ENCODE measurements at places on chromosomes 2 and 18.

GRCh38 chr18:21194871-21195771 lies 46.9 kb upstream of the GREB1L start:
- peak; percentile 73 for DNase-seq

GRCh38 chr18:37491526-37491925 lies 74.1 kb downstream of the CELF4 start:
- no peak for DNase-seq

DNA sequence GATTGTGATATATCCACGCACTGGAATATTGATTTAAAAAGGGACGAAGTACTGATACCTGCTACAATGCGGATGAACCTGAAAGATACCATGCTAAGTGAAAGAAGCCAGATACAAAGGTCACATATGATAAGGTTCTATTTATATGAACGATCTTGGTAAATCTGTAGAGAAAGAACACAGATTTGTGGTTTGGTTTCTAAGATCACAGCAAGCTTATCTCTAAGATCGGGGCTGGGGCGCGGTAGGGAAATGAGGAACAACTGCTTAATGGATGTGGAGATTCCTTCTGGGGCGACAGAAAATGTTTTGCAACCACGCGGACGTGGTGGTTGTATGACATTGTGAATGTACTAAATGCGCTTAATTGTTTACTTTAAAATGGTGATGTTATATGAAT lies 60.1 kb downstream of the NEDD4L start:
- peak; percentile 77 for DNase-seq

- DNase-seq = peak; percentile 20
Measured at GRCh38 chr2:190512539-190513095, 21.9 kb downstream of the NEMP2 start.

DNA sequence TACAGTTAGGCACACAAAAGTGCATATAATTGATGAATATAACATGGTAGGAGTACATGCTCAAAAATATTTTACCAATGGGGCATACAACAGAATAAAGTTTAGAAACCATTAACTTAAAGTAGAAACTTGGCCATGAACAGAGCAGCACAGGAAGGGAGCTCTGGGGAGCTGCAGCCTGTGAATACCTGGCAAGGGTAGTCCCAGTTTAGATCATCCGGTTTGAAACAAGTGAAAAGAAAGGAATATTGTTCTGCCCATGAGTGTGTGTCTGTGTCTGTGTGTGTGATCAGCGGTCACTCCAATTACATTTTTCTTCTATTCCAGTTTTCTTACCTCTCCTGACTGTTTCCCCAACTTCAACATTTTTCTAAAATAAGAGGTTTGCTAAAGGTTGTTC lies 233.0 kb downstream of the ALK start:
- no peak for DNase-seq

GRCh38 chr2:226066391-226066790 lies 666.9 kb downstream of the NYAP2 start:
- DNase-seq = no peak

DNA sequence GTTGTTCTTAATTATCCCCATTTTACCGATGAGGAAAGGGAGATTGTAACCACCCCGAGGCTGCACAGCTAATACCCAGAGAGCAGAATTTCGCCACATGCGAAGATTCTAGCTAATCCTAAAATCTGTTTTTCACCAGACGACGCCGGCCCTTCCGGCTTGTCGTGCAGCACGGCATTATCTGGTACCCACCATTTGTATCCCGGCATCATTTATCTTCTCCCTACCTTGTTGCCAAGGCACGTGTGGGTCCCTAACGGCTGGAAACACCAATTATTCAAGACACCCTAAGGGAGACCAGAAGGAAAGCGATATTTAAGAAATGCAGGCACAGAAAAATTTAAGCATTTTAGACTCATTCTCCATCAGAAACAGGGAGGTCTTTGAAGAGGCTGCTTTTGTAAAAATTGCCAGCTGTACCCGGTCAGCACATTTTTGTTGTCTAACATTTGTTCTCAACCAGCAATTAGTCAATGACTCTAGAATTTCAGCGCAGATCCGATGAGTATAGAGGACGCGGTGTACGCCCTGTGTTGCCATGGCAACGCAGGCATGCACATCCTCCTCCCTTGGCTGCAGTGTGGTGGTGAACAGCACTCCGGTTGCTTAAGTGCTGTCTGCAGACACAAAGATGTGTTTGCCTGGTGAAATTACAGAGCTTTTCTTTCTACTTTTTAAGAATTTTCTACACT lies 111.6 kb downstream of the AGAP1 start:
- peak; percentile 31 for DNase-seq

- DNase-seq = peak; percentile 82
Measured at GRCh38 chr2:216775043-216775453, 79.7 kb upstream of the IGFBP5 start.

GRCh38 chr2:60498816-60499429 lies 54.5 kb downstream of the BCL11A start:
- no peak for DNase-seq

DNA sequence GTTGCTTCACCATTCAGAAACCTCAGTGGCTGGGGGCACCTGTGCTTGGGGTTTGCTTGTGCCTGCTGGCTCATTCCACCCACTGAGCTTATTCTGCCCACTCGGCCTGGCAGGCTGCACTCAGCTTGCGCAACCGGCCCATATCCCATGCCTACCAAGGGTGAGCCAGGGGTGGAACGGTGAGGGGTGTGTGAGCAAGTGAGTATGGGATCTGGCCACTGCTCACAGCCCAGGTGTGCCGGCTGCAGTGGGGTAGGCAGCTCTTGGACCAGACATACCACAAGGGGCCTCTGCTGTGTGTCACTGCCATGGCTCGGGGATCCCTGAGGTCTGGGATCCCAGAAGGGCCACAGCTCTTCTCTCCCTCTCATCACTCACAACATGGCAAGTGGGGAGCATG lies 1000.5 kb upstream of the CRIM1 start:
- DNase-seq = no peak

DNA sequence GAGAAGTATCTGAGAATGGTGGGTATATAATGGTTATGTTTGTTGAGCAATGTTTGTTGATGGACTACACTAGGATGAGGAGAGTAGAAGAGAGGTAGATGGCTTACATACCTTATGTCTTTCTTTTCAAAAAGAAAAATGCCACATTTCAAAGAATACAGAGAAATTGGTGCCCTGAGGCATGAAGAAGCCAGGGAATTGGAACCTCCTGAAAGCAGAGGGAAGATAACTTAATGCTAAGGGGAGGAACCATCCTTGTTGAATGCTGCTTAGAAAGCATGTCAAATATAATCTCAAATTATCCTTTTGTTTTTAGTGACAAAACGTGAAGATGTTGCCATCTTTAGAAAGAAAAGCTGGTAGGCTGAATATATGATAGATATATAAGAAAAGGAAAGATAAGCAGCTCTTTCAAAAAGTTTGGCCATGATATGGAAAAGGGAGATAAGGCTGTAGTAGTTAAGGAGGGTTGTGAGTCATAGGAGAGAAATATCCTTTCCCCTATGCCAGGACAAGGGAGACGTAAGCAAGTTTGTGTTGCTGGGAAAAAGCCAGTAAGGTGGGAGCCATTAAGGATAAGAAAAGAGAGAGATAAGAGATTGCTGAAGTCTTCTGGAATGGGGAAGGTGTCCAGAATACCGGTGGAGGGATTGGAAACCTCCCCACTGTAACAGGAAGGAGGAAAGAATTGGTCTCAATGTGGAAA lies 66.3 kb downstream of the SCN2A start:
- no peak for DNase-seq

DNA sequence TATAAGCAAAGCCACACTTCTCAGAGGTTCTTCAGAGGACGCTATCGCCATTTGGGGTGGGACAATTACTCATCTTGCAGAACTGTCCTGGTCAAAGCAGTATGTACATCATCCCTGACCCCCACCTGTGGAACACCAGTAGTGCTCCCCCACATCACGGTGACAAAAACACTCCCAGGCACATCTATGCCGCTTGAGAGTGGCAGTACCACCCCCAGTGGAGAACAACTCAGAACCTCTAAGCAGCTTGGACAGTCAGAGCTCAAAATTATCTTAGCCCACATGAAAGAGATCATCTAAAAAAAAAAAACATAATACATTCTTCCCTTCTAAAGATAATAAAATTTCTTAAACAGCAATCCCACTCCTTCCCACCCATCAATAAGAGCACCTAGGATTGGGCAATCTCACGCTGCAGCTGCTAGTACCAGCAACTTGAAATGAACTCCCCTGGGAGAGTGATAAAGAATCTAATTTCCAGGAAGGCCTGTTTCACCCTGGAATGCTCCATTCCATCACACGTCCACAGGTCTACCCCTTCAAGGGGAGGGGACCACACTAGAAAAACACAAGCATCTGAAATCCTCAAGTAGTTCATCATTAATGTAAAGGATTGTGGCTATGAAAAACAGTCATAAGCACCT lies 31.7 kb downstream of the LRP2 start:
- DNase-seq = no peak

GRCh38 chr2:9001778-9002177 lies 1.7 kb downstream of the MBOAT2 start:
- no peak for DNase-seq

DNA sequence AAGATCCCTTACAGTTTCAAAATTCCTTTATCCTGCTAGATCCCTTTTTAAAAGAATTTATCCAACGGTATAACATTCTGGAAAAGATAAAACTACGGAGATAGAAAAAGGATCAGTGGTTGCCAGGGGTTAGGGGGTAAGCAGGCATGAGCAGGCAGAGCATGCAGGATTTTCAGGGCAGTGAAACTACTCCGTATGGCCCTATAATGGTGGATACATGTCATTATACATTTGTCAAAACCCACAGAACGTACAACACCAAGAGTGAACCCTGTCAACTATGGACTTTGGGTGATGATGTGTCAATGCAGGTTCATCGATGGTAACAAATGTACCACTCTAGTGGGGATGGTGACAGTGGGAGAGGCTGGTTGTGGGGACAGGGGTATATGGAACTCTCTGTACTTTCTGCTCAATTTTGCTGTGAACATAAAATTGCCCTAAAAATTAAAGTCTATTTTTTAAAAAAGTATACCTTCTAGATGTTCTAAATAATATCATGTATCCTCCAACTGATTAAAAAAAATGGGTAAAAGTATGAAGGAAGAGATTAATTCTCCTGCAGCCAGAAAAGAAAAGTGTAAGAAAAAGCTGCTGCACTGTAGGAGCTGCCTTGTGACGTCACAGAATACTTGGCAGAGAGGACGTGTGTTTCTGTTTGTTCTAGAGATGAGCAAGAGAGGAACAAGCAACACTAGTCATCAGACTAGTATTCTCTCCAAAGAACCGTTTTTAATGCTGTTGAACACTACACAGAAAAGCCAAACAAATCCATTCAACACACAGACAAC lies 23.6 kb downstream of the ANKRD44 start:
- peak; percentile 63 for DNase-seq

GRCh38 chr18:70243131-70243929 lies 37.8 kb upstream of the RTTN start:
- no peak for DNase-seq

DNA sequence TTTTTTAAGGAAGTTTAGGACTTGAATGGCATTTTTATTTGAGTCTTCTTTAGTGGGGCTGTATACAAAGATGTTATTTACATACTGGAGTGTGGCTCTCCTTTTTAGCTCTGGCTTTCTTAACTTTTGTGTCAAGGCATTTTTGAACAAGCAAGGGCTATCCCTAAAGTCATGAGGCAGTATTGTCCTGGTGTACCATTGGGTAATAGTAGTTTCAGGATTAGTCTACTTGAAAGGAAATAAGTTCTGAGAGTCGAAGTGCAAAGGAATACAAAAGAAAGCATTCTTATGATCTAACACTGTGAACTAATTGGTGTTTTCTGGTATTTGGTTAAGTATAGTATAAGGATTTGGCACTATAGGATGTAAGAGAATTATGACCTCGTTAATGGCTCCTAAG lies 1.9 kb upstream of the CYP27A1 start:
- no peak for DNase-seq

DNA sequence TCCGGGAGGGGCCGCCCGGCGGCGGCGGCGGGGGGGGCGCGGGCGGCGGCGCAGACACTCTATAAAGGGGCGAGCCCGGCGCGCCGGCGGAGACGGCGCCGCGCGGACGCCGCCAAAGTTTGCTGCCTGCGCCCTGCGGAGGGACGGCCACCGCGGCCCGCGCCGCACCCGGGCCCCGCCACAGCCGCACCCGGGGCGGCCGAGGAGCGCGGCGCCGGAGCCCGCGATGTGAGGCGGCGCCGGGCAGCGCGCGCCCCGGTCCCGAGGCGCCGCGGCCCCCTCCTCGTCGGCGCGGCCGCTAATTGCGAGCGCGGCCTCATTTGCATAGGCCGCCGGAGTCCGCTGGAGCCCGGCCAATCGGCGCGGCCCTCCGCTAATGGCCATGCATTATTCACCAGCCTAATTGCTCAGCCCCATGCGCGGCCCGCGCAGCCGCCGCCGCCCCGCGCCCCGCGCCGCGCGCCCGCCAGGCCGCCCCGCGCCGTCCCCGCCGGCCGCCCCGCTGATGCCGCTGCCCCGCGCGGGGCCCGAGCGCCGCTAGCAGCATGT lies at the start of gene SALL3:
Gene SALL3 (plus strand): TSS at position 89 of the 549 bp plus-strand sequence. CDS start 457 bp downstream, at position 546.
- no peak for DNase-seq

- DNase-seq = no peak
Measured at GRCh38 chr2:238114331-238114841, 14.2 kb downstream of the ESPNL start.

DNA sequence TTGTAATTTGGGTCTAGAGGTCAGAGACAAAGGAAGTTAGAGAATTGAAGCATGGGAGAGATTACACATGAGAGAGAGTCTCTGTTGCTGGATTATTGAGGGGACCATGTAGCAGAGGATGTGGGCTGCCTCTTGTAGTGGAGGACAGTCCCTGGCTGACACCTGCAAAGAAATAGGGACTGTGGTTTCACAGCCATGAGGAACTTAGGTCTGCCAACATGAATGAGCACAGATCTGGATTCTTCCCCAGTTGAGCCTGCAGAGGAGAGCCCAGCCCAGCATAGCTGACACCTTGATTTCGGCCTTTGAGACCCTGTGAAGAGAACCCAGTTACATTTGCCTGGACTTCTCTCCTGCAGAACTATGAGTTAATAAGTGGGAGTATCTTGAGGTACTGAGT lies 179.5 kb upstream of the TWIST2 start:
- no peak for DNase-seq

- no peak for DNase-seq
Measured at GRCh38 chr2:38317725-38318124, 59.3 kb downstream of the ATL2 start.

- no peak for DNase-seq
Measured at GRCh38 chr18:37184209-37184868, 355.4 kb downstream of the KIAA1328 start.

- no peak for DNase-seq
Measured at GRCh38 chr18:41618147-41618546, 336.9 kb upstream of the PIK3C3 start.

- no peak for DNase-seq
Measured at GRCh38 chr2:233433794-233434193, 79.5 kb downstream of the DGKD start.

DNA sequence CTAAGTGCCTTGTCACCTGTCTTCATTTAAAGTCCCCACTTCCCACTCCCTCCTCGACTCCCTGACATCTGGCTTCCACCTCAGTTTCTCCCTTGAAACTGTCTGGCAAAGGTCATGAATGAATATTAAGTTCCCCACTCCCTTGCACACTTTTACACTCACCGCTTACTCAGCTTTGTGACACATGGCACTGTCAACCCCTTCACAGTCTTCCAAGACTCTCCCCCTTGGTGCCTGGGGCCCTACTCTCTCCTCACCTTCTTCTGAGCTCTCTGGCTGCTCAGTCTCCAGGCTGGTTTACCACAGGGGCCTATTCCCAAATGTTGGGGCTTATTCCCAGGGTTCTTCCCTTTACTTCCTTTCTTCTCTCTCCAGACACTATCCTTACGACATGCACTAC lies 17.9 kb upstream of the PTPN4 start:
- no peak for DNase-seq

GRCh38 chr2:54502731-54503130 lies 46.6 kb downstream of the SPTBN1 start:
- DNase-seq = no peak

Data from hematopoietic multipotent progenitor cell treated with erythropoietin and hydrocortisone succinate and interleukin-3 and kit ligand, for 4 days (in vitro differentiated cells).